ENCODE measurements at places on chromosomes 6 and 20. TPM values are rescaled to one million over a fixed set of nuclear protein-coding genes. Genes with fewer than 3 reads are reported as not detected.

DNA sequence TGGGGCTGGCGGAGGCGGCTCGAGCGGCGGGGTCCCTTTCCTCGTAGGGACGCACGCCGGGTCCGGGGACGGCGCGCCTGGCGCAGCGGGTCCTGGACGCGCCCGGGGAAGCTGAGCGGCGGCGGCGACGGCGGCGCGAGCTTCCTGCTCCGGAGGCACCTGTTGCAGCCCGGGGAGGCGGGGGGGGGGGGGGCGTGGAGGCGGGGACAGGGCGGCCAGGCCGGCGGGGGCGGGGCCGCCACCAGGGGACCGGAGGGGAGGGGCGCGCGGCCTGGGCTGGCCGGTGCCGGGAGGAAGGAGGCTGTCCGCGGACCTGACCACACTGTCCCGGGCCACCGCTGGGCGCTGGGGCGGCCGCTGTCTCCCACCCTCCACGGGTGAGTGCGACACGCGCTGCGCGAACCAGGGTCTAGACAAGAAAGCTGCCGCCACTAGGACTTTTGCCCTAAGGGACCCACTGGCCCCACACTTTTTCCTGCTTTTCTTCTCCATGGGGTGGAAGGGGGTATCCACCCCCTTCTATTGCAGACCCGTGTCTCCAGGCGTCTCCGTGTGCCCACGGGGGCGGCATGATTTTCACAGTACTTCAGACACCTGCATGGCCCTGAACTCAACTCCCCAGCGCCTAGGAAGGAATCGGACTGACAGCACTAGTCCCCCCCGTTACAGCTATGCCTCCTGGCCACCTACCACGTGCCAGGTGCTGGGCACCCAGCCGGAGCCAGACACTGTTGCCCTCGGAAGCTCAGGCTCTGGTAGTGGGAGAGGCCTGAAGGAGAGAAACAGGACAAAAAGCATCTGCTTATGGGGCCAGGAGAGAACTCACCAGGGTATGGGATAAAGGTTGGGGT lies at the start of gene NFATC2:
TSS of gene NFATC2 (minus strand) at position 149 of the 851 bp plus-strand sequence. CDS start 220 bp downstream, outside the sequence.
- peak; percentile 65 for DNase-seq

GRCh38 chr6:7991536-7991935 lies 72.7 kb downstream of the BLOC1S5 start:
- DNase-seq: no peak

The PEDS1 gene
- polyA plus RNA-seq: 17.4 TPM

The BPI gene
- not detected for polyA plus RNA-seq

The TNF gene
- 2.0 TPM for polyA plus RNA-seq

- DNase-seq: no peak
Measured at GRCh38 chr6:136757150-136757549, 35.1 kb downstream of the MAP3K5 start.

- no peak for DNase-seq
Measured at GRCh38 chr20:61449057-61449609, 197.1 kb downstream of the CDH4 start.

GRCh38 chr6:90393232-90393884 lies 96.7 kb upstream of the BACH2 start:
- peak; percentile 77 for DNase-seq

GRCh38 chr6:132392270-132392646 lies 9.0 kb downstream of the MOXD1 start:
- no peak for DNase-seq

The ARHGAP18 gene
- polyA plus RNA-seq: 2.2 TPM

The PROCR gene
- 1.1 TPM for polyA plus RNA-seq

DNA sequence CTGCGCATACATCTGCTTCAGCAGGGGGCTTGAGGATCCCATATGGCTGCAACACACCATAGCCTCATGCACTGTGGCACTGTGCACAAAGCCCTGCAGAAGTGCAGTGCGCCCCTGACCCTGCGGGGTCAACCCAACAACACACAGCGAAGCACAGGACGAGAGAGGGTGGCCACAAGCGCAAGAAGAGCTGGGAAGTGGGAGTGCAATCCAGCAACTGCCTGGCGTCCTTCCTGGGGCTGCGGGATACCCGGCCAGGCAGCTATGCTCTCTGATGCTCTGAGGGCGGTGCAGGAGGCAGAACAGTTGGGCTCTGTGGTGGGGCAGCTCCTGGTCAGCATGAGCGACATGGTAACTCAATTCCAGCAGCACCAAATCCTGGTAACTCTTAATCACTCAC lies 5.6 kb upstream of the ACSS1 start:
- no peak for DNase-seq

The MAVS gene
- polyA plus RNA-seq: 3.7 TPM

- DNase-seq: peak; percentile 65
Measured at GRCh38 chr6:170279977-170280688, 10.7 kb downstream of the DLL1 start.

The PAX1 gene
- not detected for polyA plus RNA-seq

- DNase-seq: no peak
Measured at GRCh38 chr6:157551041-157551832, 170.2 kb downstream of the ZDHHC14 start.

The ABHD16B gene
- not detected for polyA plus RNA-seq

DNA sequence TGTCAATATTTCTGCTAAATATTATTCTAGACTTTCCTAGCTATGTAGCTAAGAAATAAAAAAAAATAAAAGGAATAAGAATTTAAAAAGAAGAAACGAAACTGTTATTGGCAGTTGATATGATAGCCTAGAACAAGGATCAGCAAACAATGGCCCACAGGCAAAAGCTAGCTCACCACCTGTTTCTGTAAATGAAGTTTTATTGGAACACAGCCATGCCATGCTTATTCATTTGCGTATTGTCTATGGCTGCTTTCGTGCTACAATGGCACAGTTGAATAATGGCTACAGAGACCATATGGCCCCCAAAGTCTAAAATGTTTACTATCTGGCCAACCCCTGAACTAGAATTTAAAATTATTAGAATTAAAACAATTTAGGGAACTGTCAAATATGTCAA lies 952.6 kb upstream of the MAP3K7 start:
- DNase-seq: no peak

DNA sequence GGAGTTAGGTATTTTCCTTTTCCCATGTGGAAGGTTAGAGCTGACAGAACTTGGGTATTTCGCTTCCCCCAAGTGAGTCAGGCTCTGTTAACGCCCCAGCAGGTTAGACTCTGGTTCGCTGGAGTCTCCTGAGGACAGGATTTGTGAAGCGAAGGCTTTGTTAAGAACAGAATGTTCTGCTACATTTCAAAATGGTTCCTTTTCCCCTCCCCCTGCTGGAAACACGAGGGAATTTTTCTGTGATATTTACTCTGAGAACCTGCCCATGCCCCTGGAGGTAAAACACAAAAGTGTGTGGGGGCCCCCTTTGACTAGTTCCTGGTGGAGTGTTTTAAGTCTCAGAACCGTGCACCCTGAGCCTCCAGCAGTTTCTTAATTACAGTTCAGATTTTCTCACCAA lies 731.4 kb upstream of the CITED2 start:
- peak; percentile 3 for DNase-seq

The EPPIN gene
- polyA plus RNA-seq: not detected

The TRIM31 gene
- polyA plus RNA-seq: not detected

GRCh38 chr6:5537132-5537531 lies 275.8 kb downstream of the FARS2 start:
- no peak for DNase-seq

The ARMH2 gene
- polyA plus RNA-seq: not detected

Data from CD4-positive, CD25-positive, alpha-beta regulatory T cell (primary cell).